Coronary artery (tissue), 2 donors: ENCODE measurements at places on chromosomes 5 and 9.
A peak's percentile ranks its signal among the peaks of the same experiment; 100 is the strongest.

GRCh38 chr9:21102305-21102704, 24.6 kb upstream of the IFNB1 start:
- no peak for DNase-seq

DNA sequence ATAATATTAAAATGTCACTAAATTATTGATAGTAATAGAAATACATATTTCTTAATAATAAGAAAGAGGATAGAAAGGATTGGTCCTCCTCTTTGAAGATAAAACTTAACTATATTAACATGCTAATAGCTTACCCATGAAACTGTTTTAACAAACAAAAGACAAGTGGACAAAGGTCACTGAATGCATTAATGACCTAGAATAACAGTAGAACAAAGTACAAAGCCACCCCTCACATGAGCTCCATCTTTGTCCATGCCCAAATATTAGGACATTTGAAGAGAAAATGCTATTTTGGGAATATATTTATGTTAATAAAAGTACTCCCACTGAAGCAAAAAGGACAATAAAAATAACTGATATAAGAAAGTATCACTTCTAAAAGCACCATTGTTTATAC, 34.1 kb upstream of the SLC22A5 start:
- DNase-seq, result no peak

DNA sequence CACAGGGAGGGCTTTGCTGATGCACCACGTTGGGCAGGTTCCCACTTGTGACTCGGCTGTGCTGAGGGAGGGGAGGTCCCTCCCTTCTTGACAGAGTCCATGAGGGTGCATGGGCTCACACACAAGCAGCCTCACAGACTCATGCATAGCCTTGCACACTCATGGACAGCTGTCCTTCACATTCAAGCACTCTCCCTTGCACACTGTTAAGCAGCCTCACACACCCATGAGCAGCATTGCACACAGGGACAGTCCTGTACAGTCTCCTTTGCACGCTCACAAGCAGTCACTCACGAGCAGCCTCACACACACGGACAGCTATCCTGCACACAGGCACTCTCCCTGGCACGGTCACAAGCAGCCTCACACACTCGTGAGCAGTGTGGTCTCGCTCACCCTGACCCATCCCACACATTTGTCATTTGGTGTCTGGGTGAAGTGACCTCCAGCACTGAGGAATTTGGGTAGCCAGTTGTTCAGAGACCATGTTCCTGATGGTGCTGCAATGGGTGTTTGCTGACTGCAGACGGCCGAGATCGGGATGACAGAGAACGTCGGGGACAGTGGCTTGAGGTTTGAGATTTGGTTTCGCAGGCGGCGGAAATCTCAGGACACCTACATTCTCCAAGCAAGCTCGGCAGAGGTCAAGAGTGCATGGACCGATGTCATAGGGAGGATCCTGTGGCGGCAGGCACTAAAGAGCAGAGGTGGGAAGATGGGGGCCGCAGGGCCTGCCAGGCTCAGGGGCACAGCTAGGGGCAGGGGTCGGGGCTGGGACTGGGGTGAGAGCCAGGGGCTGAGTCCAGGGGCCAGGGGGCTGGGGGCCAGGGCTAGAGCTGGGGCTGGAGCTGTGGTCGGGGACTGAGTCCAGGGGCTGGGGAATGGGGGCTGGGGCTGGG, 17.7 kb upstream of the LRRC14B start:
- DNase-seq, result no peak

DNA sequence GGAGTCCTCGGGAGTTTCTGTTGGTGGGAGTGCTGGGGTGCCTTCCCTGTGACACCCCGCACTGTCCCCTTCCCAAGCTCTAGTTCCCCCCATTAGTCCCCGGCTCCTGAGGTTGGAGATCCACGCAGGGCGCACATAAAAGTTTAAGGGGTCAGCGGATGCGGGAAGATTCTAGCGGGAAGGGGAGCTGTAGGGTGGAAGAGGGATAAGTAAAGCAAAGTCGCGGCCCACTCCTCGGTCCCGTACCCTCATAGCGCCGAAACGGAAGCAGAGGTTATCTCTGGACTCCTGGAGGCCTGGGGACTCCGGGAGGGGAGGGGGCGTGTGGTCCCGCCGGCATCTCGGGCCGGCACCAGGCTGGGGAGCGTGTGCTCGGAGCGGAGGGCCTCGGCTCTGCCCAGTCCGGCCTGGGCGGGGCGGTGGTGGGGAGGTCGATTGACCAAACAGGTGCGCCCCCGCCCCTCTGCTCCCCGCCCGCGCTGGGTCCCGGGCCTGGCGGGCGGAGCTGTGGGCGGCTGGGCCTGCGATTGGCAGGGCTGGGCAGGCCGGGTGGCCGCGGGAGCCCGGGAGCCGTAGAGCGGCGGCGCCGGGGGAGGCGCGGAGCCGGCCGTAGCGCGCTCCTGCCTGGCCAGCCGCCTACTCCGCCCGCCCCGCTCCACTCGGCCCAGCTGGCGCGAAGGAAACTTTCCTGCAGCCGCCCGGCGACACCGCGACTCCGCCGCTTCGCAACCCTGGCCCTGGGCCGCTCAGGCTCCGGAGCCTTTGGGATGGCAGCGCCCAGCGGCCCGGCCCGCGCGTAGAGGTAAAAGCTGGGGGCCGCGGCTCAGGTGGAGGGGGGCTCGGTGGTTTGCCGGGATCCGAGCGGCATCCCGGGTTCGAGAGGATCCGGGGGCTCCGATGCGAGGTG, 52.2 kb upstream of the DAB2IP start:
- peak; percentile 84 for DNase-seq

- DNase-seq, result peak; percentile 84
Measured at GRCh38 chr5:122845229-122846050, at the start of gene SNX24. SNX24 (plus strand) TSS chr5:122845613; CDS start chr5:122845634, 21 bp downstream.

- DNase-seq, result no peak
Measured at GRCh38 chr9:87880683-87881082, 2.0 kb upstream of the SPATA31E1 start.

DNA sequence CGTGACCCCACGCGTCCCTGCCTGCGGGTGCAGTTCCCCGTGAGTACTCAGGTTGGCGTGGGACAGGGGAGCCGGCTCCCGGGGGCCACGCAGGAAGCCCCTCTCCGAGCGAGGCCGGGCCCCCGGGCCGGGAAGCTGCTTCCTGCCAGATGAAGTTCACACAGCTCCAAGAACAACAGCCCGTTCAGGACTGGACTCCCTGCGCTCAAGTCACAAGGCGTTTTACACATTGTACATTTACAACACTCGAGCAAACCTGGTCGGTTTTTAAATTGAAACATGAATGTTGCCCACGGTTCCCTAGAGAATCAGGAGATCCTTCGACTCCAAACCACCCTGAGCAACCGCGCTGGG, 22.4 kb downstream of the SLC9A3 start:
- no peak for DNase-seq

- no peak for DNase-seq
Measured at GRCh38 chr9:132683873-132684272, 13.6 kb downstream of the GTF3C4 start.
